ENCODE measurements at places on chromosomes 11 and 22.

- DNase-seq = no peak
Measured at GRCh38 chr22:30226192-30226832, 20.2 kb downstream of the LIF start.

DNA sequence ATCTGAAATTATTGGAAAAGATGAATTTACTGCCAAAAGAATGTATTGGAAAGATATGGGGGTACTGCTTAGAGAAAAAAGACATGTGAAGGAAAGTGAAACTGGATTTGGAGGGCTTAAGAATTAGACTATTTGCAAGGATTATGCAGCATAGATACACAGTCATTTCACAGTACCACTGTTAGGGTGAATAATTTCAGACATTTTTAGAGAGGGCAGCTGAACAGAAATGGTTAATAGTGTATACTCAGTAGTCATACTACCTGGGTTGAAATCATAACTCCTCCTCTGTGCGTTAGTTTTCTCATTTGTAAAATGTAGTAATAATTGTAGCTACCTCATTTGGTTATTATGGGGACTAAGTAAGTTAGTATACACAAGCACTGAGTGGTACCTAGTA is 33.0 kb downstream of the GAS2 start:
- no peak for DNase-seq

DNA sequence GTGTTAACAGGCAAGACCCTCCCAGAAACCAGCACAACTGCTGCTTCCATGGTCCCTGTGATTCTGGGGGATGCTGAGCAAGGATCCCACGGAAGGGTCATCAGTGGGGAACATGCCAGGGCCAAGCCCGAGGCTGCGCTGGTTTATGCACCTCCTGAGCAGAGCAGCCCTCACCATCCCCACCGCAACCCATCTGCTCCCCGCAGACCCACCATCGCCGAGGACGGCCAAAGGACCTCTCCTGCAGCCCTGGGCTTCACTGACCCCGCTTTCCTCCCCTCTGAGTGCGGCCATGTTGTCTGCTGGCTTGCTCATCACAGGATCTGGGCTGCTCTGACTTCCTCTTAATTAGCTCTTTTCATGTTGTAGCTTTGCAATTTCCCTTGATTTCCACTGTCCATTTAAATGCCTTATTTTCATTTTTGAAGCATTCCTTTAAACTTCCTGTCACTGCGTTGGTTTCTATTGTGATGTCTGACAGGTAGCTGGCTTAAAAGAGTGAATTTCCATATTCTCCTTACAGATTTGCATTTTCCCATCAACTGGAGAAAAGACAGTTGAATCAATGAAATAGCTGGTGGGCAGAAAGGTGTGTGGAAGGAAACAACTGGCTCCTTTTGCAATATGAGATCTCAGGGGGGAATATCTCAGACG is 14.9 kb downstream of the TP53AIP1 start:
- no peak for DNase-seq

DNA sequence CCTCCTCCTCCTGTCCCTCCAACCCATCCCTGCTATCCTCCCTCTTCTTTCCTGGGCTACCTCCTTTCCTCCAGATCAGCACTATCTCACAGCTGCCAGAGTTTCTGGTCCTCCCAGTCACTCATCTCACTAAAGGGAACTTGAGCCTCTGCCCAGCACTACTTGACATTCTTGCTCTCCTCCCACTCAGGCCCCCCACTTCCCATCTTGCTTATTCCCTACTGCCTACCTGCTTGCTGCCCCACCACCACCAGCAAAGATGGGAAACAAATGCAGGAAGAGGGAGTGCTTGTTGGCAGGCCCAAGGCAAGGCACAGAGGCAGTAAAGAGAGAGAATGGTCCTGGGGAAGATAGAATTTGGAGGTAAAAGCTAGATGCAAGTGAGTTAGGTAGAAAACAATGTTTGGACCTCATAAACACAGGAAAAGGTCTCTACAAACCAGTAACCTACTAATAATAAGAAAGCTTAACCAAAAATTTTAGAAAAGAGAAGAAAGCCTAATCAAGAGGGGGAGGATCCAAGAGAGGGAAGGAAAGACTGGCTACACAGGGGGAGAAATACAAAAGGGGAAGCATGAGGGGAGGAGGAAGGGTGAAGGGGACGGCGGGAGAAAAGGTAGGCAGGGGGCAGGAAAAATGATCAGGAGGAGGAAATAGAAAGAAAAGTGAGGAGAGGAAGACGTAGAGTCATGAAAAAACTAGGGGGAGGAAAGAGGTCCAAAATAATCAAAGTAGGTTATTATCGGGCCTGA is 63.6 kb downstream of the PAK1 start:
- DNase-seq = no peak

DNA sequence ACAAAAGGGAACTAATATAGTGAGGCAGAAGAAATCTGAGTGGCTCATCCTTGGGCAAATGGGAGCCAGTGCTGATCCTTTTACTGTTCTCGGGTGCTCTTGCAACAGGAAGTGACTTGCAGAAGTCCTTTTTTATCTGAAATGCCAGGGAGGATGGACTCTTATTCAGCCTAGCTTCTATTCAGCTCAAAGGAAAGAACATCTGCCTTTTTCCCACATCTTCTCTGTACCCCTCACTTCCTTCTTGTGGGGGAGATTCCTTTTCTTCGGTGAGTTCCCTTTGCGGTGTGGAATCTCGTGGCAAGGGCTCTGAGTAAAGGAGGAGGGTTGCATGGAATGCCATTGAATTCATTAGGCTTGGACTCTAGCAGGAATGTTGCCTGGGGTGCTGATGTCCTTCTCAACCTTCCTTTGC is 76.2 kb downstream of the ZBTB16 start:
- no peak for DNase-seq

- no peak for DNase-seq
Measured at GRCh38 chr11:32213223-32213622, 122.3 kb downstream of the RCN1 start.

- no peak for DNase-seq
Measured at GRCh38 chr11:126838779-126839178, 161.8 kb downstream of the KIRREL3 start.

DNA sequence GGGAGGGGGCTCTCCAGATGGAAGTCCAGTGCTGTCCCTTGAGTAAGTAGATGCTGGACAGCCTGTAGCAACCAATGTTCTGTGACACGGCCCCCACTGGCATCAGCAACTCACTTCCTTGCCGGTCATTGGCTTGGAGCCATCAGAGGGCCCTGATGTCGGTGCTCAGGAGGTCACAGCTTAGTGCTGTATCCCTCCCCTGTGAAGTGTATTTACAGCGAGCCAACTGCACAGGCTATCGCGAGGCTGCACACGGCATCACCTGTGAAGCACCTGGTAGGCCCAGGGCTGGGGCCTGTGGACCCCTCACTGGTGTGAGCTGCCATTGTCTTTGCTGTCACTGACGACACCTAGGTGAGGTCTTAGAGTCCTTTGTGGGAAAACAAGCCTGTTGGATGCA is 13.4 kb upstream of the ACR start:
- no peak for DNase-seq

DNA sequence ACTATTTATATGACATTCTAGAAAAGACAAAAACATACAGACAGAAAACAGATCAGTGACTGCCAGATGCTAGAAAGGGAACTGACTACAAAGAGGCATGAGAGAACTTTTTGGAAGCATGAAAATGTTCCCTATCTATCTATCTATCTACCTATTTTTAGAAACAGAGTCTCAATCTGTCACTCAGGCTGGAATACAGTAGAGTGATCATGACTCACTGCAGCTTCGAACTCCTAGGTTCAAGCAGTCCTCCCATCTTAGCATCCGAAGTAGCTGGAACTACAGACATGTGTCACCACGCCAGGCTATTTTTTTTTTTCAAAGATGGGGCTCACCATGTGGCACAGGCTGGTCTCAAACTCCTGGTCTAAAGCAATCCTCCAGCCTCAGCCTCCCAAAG is 6.9 kb downstream of the SBF2 start:
- DNase-seq = no peak

GRCh38 chr11:61609000-61609979 is 28.4 kb upstream of the SYT7 start:
- no peak for DNase-seq

- no peak for DNase-seq
Measured at GRCh38 chr11:95853138-95853537, 62.8 kb downstream of the CEP57 start.

DNA sequence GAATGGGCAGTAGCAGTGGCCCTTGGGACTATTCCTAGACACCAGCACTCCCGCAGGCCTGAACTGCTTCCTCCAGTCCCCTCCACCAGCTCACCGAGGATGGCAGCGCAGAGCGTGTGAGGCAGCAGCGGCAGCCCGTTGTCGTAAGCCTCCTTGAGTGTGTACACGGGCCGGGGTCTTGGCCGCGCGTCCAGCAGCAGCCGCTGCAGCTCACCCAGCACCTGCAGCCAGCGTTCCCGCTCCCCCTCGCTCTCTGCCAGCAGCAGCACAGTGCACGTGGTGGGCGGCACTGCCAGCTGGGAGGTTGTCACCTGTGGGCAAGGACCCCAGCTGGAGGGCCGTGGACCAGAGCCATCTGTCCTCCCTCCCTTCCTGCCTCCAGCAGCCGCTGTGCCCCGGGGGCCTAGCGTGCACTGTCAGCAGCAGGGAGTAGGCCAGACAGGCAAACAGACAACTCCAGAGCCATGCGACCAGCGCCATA is 13.0 kb downstream of the CDC42BPG start:
- no peak for DNase-seq

- peak; percentile 66 for DNase-seq
Measured at GRCh38 chr22:24827296-24827695, 21.3 kb downstream of the SGSM1 start.

GRCh38 chr11:32960553-32961164 is 55.0 kb upstream of the DEPDC7 start:
- DNase-seq = no peak

DNA sequence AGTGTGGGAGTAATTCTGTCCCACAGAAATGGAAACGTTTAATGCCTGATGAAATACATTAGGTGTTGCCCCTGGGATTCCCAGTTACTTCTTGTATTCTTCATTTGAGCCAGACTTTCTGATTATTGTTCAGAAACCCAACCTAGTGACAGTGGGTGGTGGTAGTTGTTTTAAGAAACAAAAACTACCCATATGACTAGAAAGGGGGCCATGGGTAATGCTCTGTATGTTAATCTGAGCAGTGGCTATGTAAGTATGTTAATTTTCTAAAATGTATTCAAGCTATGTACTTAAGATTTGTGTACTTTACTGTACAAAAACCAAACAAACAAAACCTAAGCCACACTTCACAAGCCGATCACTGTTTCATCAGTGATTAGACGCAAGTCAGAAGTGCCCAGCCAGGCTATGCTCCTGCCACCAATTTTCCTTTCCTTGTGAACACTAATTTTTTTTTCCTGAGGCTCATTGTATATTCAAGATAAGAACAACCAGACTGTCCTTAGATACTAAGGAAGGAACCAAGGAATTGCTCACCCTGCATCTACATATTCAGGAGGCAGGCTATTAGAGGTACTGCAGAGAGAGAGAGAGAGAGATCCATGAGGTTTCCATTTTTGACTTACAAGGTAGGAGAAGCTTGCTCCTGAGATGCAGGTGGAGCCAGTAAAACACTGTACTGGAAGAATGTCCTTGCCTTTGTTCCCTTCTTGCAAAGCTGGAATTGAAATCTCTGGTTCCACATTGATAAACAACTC is 122.7 kb downstream of the DBX1 start:
- DNase-seq = no peak

- peak; percentile 51 for DNase-seq
Measured at GRCh38 chr11:93895106-93895862, 44.9 kb upstream of the VSTM5 start.

DNA sequence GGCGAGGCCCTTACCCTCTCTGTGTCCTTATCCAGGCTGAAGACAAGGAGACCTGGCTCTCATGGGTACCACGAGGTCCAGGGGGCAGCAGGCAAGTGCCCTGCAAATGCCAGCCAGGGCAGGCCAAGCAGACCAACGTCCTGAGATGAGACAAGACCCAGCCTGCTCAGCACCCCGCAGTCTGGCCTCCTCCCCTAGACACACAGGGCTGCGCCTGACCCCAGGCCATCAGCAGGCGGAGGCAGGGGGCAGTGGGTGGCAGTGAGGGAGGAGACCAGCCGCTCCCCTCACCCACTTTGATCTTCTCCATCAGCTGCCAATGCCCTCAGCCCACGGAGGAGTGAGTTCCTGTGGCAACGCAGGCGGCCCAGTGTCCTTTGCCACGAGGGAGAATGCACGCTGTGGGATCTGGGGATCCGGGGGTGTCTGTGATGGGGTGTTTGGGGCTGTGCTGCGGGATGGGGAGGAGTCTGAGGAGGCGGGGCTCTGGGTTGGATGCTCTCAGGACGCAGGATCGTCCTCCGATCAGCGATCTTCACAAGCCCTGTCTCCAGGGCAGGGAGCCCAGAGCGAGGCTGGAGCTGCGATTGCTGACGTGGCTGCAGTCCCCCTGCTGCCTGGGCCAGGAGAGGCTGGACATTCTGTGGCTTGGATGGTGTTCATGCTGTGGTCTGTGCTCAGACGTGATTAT is 30.5 kb upstream of the PPARA start:
- peak; percentile 42 for DNase-seq

DNA sequence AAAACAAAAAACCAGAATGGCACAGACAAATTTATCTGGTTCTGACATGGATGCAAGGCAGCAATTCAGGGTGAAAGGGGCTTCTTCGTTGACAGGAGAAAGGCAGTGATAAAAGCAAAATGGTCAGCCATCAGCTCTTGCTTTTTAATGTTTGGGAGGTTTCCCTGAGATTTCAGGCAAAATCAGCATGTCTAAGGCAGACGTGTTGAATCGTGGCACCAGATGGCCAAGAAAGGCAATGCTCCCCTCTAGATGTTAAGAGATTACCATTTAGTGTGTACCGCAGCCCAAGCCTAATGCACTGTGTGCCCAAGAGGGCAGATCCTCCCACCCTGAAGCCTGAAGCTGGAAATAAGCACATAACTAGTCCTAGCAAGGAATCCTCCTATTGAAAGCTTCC is 88.8 kb upstream of the GALNT18 start:
- DNase-seq = no peak

- DNase-seq = no peak
Measured at GRCh38 chr11:7528514-7529049, 14.8 kb downstream of the PPFIBP2 start.

- DNase-seq = peak; percentile 85
Measured at GRCh38 chr11:96481771-96482170, 92.0 kb downstream of the JRKL start.

- peak; percentile 96 for DNase-seq
Measured at GRCh38 chr11:14891143-14892035, 642 bp downstream of the CYP2R1 start.

DNA sequence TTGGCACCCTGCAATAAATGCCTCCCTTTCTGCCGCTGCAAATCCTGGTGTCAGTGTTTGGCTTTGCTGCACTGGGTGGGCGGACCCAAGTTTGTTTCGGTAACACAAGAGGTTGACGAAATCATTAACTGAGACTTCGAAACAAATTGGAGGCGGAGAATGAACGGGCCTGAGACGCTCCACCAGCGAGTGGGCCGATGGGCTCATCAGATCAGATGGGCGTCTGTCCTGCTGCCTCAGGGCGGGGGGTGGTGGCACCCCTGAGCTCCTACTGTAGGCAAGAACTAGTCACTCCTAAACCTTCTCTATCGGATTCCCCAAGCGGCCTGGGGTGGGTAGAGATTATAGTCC is 918 bp upstream of the CAPN5 start:
- no peak for DNase-seq

- no peak for DNase-seq
Measured at GRCh38 chr11:100810146-100810545, 123.1 kb downstream of the ARHGAP42 start.
